ENCODE measurements at places on chromosomes 11 and 22.
A peak's percentile ranks its signal among the peaks of the same experiment; 100 is the strongest.

- DNase-seq, result no peak
Measured at GRCh38 chr11:34480314-34480713, 33.3 kb downstream of the ELF5 start.

GRCh38 chr11:6258571-6259081 lies 1.0 kb upstream of the CCKBR start:
- no peak for DNase-seq

DNA sequence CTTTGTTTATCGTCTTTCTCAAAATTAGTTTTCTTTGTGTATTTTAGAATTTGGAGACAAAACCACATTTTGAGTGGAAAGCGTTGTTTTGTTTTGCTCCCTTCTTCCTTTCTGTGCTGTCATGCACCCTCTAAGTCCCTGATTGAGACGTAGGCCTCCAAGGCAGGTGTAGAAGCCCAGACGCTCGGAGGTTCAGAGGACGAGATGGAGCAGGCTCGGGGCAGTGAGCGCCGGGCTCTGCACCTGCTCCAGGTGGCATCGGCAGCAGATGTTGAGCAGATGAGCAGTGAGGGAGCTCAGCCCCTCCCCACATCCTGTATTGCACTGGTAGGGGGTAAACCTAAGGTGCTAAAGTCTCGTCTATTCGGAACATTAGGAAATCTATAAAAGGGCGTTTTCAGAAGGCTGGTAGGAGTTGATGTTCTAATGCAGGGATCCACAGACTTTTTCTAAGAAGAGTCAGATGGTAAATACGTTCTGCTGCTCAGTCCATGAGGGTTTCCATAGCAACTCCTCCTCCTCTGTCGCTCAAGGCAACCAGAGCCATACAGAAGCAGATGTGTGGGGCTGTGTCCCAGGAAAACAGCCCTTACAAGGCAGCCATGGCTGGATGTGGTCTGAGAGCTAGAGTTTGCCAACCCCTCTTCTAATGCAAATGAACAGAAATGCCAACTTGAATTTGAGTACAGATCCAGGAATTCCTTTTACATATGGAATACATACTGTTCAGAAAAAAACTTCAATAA lies 724.2 kb downstream of the BRD1 start:
- DNase-seq, result no peak

DNA sequence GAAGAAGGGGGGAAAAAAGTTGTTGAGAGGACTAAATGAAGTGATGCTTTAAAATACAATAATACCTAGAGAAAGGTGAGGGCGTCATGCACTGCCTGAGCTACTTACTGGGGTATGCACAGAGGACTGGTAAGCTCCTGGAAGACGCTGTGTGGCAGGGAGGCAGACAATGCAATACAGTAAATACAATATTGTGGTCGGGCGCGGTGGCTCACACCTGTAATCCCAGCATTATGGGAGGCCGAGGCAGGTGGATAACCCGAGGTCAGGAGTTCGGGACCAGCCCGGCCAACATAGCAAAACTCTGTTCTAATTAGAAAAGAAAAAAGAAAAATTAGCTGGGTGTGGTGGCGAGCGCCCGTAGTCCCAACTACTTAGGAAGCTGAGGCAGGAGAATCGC lies 683 bp upstream of the SYTL2 start:
- DNase-seq, result no peak

- DNase-seq, result peak; percentile 97
Measured at GRCh38 chr22:36365020-36365411, 22.8 kb downstream of the MYH9 start.

DNA sequence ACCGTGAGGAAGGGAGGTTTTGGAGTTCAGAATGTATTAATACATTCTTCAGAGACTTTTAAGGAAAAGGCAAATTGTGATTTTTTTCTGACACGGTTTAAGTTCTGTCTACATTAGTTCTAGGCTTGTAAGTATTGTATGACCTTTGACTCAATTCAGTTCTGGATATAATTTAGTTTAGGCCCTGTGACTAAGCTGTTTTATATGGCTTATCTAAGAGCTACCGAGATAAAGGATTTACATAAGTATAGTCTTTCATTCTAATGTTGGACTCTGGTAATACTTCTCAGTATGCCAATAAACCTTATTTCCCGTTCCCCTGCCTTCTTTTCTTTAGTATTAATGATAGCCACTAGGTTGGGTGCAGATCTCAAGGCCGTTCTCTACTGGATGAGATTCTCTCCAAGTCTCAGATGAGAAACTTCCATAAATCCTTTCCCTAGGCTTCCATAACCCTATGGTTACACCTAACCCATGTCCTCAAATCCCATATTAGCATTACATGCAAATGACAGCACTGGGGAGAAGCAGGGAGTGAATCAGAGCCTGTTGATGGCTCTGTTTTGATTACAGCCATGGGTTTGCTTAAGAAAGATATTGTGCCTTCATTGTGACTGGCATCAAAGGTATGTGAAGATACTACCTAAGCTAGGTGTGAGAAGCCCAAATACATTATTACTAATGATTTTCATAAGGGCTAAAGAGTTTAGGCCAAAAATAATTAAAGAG lies 38.7 kb downstream of the BARX2 start:
- DNase-seq, result no peak

DNA sequence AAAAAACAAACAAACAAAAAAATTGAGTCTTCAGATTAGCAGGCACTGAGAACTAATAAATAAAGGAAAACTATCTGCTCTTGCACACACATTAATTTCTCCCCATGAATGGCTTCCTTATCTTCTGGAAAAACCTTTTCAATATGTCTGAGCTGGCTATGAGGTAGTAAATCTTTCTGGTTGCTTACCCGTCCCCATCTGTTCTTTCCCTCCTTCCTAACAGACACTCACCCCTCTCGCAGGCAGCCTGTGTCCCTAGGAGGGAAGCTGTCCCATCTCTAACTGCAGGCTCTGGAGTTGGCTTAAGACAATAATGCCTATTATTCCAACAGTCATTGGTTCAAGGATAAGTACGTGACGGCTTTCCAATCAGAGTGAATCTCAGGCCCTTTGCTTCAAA lies 8.2 kb upstream of the SCUBE2 start:
- DNase-seq, result no peak

GRCh38 chr11:76653674-76654284 lies 16.8 kb downstream of the LRRC32 start:
- DNase-seq, result no peak

DNA sequence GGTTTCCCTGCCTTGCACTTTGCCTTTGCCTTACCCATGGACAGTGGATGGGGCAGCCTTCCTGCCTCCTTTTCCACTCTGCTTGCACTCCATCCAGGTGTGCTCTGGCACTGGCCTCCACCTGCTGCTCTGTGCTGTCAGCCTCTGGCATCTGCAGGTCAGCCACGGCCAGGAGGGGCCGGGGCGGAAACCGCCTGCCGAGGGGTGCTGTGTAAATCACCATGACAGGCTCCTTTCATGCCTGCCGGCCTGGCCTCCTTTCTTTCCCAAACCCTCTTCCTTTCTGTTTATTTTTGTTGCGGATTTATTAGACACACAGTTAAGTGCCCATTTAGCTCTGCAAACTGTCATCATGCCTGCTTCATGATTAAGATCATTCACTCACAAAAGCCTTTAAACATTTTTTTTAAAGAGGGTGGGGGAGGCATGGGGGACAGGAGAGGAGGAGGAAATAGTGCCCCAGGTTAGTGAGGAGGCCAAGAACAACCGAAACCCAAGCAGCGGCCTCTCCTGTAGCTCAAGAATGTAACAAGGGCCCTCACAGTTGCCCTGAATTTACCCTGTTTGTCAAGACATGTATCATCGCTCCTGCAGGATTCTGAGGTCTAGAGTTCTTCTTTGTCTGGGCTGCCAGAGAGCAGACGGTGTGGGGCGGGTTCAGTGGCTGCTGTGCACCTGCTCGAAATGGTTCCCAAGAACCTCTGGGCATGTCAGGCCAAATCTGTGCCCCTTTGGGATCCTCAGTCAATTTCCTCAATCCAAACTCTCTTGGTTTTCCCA lies 83.3 kb downstream of the BARX2 start:
- no peak for DNase-seq

GRCh38 chr11:72781313-72782080 lies 12.3 kb downstream of the STARD10 start:
- DNase-seq, result peak; percentile 69

DNA sequence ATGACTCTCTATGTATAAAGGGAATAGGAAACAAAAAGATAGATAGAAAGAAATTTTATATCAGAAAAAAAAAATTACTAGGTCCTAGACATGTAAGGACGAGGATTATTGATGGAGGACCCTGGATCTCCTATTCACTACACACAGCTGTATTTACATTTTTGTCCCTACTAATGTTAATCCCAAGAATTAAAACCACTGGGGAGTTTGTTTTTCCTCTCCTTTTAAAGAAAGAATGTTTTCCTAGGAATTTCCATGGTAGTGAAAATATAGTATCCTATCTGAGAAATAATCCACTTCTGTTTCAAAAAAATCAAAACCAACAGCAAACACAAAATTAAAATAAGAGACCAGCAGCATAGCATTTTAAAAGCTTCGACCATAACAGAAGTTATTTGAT lies 41.1 kb downstream of the PDGFD start:
- no peak for DNase-seq

- DNase-seq, result no peak
Measured at GRCh38 chr11:15613251-15613650, 498.5 kb downstream of the INSC start.

- DNase-seq, result no peak
Measured at GRCh38 chr22:28900379-28900925, 17.1 kb downstream of the ZNRF3 start.

DNA sequence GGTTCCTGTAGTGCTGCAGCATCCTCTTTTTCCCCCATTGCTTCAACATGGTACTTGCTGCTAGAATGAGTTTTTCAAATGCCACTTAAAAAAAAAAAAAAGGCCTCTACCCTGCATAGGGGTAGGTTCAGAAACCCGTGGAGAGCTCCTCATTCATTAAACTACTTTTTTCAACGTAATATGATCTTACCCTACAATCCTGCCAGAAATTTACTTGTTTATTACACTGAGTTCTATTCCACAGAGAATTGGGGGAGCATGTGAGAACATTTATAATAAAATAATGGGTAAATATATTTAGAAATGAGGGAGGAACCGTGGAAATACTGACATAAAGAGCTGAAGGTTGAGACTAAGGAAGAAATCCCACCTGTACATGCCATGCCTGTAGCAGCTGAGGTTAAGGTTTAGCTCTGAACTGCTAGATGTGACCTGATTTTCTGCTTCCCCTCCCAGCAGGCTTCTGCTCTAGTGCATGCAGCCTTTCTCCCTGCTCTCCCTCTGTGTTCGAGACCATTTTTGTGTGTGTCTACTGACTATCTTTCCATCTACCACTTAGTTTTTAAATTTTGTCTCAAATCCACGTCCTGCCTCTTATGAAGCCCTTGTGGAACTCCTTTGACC lies 225.7 kb downstream of the DDX10 start:
- no peak for DNase-seq

DNA sequence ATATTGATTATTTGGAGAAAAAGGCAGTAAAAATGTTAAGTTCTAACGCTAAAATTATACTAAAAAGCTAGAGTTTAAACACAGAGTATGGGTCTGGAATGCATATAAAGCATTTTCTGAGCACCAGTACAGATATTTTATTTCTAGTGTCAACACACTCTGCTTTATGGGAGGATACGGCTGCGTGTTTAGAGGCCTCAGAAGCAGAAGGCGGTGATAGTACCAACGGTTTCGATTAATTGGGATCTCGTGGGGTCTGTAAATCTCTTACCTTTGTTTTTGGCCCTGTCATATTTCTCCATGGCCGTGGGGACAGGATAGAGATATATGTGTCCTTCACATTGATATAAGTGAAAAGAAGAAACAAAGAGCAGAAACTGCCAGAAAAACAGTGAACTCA lies 206.8 kb upstream of the NTM start:
- DNase-seq, result no peak

DNA sequence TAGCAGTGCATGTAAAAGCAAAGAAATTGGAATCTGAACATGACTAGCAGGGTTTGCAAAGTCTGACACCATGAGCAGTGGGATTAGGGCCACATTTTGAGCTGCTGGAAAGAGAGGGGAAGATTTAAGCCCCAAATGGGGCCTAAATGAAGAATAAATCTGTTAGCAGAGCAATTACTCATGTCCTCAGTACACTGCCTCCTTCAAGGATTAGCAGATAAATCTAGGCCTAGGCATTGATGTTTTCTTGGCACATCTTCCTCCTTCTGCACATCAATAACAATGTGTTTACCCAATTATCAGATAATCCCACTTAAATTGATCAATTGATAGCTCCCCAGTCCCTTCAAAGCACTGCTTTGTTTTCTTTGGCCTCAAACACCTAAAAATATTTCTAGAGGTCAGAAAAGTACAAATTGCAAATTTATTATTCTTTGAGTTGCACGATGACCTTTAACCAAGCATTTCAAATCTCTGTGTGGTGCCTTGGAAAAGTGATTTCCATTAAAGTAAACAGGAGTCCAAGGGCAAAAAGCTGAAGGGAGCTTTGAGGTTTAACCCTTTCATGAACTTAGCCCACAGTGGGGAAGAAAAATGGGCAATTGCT lies 514.7 kb upstream of the CHORDC1 start:
- no peak for DNase-seq

- no peak for DNase-seq
Measured at GRCh38 chr11:128734832-128735224, 41.0 kb downstream of the FLI1 start.

- no peak for DNase-seq
Measured at GRCh38 chr11:69216647-69217051, 60.9 kb downstream of the SMIM38 start.

DNA sequence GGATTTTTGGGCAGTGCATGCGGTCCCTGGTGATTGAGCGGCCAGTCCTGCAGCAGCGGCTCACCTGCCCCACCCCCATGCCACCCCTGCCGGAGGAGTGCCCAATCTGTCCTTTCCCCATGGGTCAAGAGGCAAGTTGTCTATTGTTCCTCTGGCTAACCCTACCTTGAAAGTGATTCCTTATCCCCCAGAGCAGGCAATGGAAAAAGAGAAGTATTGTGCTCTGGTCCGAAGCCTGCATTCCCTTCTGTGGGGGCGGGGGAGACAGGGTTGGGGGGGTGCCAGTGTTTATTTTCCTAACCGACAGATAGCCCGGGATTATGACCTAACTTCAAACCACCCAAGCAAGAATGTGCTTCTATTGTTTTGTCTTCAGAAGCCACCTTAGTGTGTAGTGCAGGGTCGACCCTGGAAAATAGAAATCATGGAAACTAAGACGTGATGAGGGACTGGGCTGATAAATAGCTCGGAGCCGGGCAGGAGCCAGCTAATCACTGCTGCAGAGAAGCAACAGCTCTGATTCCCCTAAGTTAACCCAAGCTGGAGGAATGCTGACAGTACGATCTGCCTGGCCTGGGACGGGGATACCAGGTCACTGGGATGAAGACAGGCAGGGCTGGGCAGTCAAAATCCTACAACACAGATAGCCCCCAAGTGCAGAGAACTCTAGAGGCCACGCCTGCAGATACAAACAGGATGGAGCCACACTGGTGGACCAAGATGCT lies 38.7 kb upstream of the ATXN10 start:
- DNase-seq, result no peak

- peak; percentile 48 for DNase-seq
Measured at GRCh38 chr11:64449381-64450167, 90.6 kb downstream of the RPS6KA4 start.

DNA sequence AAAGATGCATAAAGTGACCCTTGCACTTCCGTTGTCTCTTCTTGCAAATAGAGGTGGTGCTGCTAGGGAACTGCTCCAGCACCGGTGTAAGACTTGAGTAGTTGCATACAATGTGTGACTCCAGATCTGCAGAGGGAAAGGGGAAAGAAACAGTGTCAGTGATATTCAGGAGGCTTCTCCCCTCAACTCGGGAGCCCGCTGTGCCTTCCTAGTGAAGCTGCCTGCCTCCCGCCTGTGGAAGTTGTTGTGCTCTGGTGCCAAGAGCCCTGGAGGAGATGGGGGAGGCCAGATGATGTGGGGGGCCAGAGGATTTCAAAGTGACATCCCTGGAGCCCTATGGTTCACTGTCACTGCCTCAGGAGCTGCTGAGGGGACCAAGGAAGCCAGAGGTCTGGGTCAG lies 30.4 kb downstream of the RELT start:
- DNase-seq, result no peak
